ENCODE measurements at places on chromosomes 6 and 20.

DNA sequence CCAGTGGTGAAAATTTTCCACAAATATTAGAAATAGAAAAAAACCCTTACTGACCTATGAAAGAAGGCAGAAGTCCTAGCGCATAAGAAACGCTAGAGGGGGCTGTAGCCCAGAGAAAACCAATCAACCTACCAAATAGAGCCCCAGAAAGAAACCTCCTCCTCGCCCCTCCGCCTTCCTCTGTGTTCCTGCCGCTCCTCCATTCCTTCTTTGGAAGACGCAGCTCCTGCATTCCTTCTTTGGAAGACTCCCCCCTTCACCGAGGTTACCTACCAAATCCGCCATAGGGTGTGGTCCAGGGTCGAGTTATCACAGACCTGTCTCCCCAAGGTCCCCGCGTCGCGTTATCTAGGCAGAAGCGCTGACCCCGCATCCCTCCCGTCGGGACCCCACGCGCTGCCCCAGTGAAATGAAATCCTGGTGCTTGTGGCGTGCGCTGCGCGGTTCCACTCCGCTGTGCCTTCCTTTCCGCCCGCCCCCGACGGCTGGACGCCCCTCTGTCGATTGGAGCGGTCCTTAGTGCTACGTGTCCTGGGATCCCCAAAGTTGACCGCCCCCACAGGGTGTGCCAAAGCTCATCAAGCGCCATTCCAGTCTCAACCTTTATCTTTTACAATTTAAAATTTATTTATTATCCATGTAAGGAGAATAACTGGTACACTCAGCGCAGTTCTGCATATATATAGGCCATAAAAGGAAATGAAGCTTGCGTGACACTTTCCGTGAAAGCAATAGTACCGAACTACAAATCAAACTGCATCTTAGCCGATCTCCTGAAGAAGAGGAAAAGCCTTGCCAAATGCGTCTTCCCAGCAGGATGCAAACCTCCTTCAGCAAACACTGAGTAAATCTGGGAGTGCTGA is 13.0 kb downstream of the RPP21 start:
- peak; percentile 69 for DNase-seq

DNA sequence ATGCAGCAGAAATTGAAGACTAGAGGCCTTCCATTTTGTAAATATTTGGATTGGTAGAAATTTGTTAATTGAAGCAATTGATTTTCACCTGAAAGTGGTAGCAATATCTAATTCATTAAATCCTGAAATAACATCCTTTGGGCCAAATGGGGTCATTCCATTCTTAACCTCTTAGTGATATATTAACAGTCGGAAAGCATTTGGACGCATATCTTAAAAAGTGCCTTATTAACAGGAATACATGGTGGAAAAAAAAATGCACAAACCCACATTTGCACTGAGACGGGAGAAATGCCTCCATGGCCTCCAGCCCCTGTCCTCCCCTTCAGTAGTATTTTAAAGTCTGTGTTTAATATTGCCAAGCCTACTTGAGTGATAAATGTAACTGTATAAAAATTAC is 205.5 kb downstream of the TFAP2B start:
- DNase-seq = no peak

GRCh38 chr6:144315981-144316861 is 31.1 kb downstream of the UTRN start:
- no peak for DNase-seq

DNA sequence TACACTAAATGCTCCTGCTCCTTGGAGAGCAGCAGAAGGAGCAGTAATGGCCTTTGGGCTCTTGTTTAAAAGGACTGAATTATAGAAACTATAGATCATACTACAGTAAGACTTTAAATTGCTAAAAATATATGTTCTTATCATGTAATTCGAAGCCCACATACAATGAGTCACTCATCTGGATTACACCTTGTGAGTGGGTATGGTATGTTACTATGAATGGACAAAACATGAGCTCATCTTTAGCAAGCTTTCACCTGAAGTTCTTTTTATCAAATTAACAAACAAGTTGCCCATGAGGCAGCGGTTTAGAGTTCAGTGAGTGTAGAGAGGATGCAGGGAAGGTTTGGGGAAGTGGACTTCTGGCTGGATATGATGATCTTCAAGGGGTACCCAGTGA is 114.4 kb upstream of the CCN2 start:
- DNase-seq = no peak
